ENCODE measurements at places on chromosomes 5 and 9.

DNA sequence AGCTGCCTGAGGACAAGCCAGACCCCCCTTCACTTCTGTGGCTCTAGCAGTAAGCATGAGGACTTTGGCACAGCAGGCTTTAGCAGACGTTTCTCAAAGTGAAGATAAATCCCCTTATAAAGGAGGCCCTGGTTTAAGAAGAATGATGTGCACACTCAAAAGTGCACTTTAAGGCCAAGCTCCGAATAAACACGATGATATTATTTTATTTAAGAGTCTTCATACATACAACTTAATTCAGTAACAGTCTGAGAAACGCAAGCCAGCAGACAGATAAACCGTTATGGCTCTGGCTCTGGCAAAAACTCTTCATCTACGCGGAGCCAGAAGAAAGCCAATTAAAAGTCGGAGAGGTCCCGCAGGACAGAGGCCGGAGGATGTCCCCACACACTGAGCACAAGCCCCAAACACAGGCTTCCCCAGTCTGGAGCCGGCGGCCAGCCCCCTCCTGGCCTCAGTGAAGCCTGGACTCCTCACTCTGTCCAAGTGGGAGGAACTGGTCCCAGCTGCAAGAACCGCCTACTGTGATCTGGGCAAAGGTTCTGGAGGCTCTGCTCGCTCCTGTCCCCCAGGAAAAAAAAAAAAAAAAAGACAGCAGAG is 44.6 kb downstream of the ADAMTS2 start:
- H3K4me1 ChIP-seq = peaks cover 5% of the 10 kb centered on the region
- H3K4me3 ChIP-seq = no peak overlapping the region
- peaks cover 6% of the 10 kb centered on the region for H3K27me3 ChIP-seq

DNA sequence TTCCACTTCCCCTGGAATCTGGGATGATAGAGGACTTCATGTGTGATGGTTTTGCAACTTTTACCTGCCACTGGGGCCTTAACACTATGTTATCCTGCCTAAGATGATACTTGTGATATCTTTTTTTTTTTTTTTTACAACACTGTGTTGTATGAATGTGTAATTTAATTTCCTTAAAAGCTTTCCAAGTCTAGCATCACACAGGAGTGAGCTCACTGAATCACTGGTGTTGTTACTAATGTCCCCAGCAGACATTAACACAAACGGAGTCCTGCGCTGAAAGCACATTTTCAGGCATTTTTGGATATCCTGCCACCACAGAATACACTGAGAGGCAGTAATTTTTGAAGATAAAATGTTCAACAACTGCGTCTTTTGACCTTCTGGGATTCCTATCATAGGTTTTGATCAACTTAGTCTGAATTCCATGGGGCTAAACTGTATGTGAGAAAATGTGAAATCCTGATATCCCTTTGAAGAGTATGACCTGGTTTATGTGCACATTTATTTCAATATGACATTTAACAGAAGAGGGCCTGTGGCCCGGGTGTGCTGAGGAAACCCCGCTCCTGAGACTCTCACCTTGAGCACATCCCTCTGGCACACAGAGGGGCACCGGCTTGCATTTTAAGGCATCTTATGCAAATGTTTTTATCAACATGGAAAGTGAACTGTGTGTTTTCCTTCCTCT is 118.0 kb downstream of the FSTL4 start:
- no peak for DNase-seq
- H3K27me3 ChIP-seq = no peaks in the 10 kb centered on the region
- H3K4me3 ChIP-seq = no peak overlapping the region
- no peak overlapping the region for H3K27ac ChIP-seq
- no peaks in the 10 kb centered on the region for H3K36me3 ChIP-seq
- H3K4me1 ChIP-seq = no peaks in the 10 kb centered on the region

DNA sequence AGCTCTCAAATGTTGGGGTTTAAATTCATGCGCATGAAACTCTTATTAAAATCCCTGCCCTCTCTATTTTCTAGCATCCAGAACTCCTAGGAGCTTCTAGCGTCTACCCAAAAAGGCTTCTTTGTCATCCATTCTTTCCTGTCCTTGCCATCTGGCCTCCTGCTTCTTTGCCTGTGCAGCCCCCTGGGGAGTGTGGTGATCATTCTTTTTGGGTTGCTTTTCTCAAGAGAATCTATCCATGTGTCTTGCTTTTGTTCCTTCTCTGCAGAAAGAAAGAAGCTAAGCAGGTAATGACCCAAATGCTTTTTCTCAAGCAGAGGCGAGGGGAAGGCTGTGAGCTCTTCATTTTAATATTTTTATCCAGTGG is 26.6 kb downstream of the SKP2 start:
- H3K27ac ChIP-seq = no peak overlapping the region
- H3K27me3 ChIP-seq = no peaks in the 10 kb centered on the region

- no peak overlapping the region for H3K4me3 ChIP-seq
- H3K27me3 ChIP-seq = no peaks in the 10 kb centered on the region
- H3K4me1 ChIP-seq = peaks cover 14% of the 10 kb centered on the region
- H3K27ac ChIP-seq = no peak overlapping the region
- peak; percentile 77 for DNase-seq
Measured at GRCh38 chr5:39520232-39520572, 95.4 kb upstream of the DAB2 start.

GRCh38 chr9:22037954-22038690 is 29.0 kb upstream of the CDKN2B start:
- no peak overlapping the region for H3K4me3 ChIP-seq
- H3K4me1 ChIP-seq = peaks cover 4% of the 10 kb centered on the region
- H3K27me3 ChIP-seq = no peaks in the 10 kb centered on the region
- H3K36me3 ChIP-seq = no peaks in the 10 kb centered on the region
- peak overlapping the region; percentile 41 for H3K27ac ChIP-seq
- DNase-seq = peak; percentile 26

DNA sequence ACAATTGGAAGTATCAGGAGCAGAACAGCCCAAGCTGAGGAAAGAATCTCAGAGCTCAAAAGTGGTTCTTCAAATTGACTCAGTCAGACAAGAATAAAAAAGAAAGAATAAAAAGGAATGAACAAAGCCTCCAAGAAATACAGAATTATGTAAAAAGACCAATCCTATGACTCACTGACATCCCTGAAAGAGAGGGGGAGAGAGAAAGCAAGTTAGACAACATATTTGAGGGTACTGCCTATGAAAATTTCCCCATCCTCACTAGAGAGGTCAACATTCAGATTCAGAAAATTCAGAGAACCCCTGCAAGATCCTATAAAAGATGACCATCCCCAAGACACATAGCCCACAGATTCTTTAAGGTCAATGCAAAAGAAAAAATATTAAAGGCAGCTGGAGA is 173.2 kb downstream of the ALDH1A1 start:
- DNase-seq = no peak
- H3K4me3 ChIP-seq = no peak overlapping the region
- H3K27ac ChIP-seq = no peak overlapping the region
- no peaks in the 10 kb centered on the region for H3K36me3 ChIP-seq

DNA sequence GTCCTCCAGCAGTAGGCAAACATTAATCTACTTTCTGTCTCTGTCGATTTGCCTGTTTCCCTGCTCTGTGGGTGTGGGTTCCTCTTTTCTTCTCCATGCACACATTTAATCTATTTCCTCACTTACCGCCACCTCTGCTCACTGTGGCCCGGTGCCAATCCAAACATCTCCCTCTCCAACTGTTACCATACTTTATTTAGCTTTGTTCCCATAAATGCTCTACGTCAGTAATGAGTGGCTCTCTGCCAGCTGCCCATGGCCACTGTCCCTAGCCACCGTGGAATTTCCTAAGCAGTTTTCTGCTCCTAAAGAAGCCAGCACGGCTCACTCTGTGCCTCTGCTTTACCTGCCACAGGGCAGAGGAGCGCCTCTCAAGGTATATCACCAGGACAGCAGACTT is 19.5 kb upstream of the GOLPH3 start:
- peak; percentile 89 for DNase-seq
- no peak overlapping the region for H3K27ac ChIP-seq
- H3K36me3 ChIP-seq = no peaks in the 10 kb centered on the region

DNA sequence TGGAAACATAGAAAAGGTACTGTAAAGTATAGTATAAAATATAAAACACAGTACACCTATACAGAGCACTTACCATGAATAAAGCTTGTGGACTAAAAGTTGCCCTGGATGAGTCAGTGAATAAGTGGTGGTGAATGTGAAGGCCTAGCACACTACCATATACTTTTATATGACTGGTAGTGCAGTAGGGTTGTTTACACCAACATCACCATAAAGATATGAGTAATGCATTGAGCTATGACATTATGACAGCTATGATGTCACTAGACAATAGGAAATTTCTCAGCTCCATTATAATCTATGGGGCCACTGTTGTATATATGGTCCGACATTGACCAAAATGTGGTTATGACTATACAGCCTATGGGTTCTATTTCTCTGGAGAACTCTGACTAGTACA is 291.8 kb upstream of the ACTBL2 start:
- no peaks in the 10 kb centered on the region for H3K36me3 ChIP-seq
- no peaks in the 10 kb centered on the region for H3K27me3 ChIP-seq
- no peak for DNase-seq
- no peak overlapping the region for H3K4me3 ChIP-seq
- H3K4me1 ChIP-seq = peaks cover 4% of the 10 kb centered on the region

GRCh38 chr9:89675058-89675742 is 70.4 kb downstream of the GADD45G start:
- H3K4me3 ChIP-seq = no peak overlapping the region
- no peak for DNase-seq
- no peaks in the 10 kb centered on the region for H3K4me1 ChIP-seq

- H3K36me3 ChIP-seq = no peaks in the 10 kb centered on the region
- DNase-seq = no peak
- H3K4me1 ChIP-seq = peaks cover 96% of the 10 kb centered on the region
- H3K27ac ChIP-seq = no peak overlapping the region
Measured at GRCh38 chr5:142808878-142809598, 38.9 kb downstream of the ARHGAP26 start.

- no peaks in the 10 kb centered on the region for H3K27me3 ChIP-seq
- no peaks in the 10 kb centered on the region for H3K36me3 ChIP-seq
- DNase-seq = no peak
- H3K4me1 ChIP-seq = peaks cover 3% of the 10 kb centered on the region
- H3K4me3 ChIP-seq = no peak overlapping the region
Measured at GRCh38 chr5:57705769-57706168, 223.2 kb upstream of the ACTBL2 start.

DNA sequence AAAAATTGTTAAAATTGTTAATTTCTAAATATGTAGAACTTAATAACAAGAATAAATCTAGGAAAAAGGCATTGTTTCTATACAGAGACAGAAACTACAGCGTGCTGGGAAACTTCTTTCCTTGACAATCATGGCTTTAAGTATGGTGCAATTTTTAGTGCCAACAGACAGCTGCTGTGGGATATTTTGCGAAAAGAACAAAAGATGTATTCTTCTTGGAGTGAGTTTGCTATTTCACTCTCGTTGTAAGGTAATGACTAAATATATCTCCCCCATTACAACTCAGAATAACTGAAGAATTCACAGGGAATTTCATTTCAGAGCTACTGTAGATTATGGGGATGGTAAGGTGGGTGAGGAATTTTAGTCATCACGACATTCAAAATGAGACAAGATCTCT is 2055.0 kb upstream of the ACO1 start:
- no peaks in the 10 kb centered on the region for H3K4me1 ChIP-seq
- no peak overlapping the region for H3K27ac ChIP-seq
- no peaks in the 10 kb centered on the region for H3K27me3 ChIP-seq
- no peak overlapping the region for H3K4me3 ChIP-seq
- no peaks in the 10 kb centered on the region for H3K36me3 ChIP-seq

DNA sequence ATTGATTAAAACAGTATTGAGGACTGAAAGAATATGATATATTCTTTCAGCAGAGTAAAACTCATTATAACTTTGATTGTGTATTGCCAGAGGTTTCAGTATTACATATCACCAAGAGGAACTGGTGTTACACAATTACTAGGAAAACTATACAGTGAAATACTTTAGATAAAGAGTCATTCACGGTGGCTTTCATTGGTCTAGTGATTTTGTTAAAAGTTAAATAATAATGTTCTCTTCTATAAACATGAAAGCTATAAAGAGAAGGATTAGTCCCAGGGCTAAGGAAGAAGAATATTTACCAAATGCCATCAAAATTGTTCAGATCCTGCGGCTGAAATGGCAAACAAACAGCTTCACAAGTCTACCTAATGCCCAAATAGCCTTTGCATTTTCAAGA is 306.2 kb downstream of the SEMA5A start:
- H3K27me3 ChIP-seq = no peaks in the 10 kb centered on the region
- no peak for DNase-seq
- no peaks in the 10 kb centered on the region for H3K36me3 ChIP-seq
- no peak overlapping the region for H3K4me3 ChIP-seq
- H3K4me1 ChIP-seq = no peaks in the 10 kb centered on the region
- no peak overlapping the region for H3K27ac ChIP-seq
